ENCODE measurements at places on chromosomes 1 and 21.

GRCh38 chr1:211497489-211498045 lies 5.6 kb upstream of the RD3 start:
- no peak for DNase-seq

DNA sequence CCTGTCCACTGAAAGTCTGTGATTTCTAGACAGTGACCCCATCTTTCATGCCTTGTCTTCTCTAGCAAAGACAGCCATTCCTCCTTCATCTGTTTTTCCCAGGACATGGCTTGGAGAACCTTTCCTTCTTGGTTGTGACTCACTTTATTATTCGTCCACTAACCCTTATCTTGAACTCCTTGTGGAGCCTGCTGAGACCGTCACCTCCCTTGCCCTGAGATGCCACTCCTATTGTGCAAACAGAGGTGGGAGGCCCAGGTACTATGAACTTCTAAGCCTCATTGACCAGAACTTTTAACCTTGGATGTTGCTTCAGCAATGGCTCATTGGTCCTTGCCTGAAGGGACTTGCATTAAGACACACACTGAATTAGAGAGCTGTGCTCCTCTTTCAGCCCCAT lies 117.5 kb downstream of the FOXD2 start:
- DNase-seq = no peak

GRCh38 chr1:182716740-182717720 lies 32.6 kb upstream of the RGS8 start:
- no peak for DNase-seq

GRCh38 chr21:29186246-29186645 lies 55.8 kb downstream of the MAP3K7CL start:
- no peak for DNase-seq

DNA sequence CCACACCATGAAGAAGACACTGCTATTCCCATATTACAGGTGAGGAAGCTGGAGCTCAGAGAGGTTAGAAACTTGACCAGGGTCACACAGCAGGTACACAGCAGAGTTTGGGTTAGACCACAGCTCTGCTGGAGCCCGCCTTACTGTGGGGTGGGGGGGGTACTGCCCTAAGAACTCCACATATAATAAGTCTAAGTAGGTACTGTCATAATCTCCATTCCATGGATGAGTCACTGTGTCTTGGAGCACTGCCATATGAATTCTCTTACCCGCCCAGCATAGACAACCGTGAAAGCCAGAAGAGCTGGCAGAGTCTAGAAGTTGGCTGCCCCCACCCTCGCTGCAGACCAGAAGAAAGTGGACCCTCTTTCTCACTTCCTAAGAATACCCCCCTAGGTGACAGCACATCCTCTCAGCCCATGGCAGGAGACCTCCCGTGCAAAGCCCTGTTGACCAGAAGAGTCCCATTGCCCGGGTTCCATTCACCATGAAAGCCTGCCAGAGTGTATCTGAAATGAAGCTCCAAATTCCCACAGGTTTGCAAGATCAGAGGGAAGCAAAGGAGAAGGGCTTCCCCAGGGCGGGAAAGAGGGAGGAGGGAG lies 5.2 kb upstream of the PLA2G2D start:
- peak; percentile 83 for DNase-seq

DNA sequence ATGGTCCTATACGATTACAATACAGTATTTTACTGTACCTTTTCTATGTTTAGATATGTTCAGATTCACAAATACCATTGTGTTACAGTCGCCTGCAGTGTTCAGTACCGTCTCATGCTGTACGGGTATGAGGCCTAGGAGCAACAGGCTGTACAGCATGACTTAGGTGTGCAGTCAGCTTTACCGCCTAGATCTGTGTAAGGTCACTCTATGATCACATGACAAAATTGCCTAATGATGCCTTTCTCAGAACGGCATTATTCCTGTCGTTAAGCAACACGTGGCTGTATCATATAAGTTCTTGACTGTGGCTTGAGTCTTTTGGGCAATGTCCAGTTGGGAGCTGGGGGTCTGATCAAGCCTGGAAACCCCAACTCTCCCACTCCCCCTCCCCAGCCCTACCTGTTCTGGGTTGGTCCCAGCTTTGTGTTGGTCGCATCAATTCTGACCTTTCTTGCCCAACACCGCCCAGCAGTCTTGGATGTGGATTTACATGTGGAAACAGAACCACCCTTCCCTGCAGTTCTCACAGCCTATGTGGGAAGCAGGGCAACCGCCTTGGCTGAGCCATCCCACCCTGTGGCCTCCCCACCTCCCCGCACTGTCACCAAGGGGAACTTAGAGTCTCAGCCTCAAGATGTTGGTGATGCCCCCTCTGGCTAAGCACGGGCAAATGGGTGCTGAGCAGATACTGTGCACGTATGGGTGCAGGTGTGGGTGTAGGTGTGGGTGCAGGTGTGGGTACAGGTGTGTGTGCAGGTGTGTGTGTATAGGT lies 80.2 kb upstream of the ACTL8 start:
- no peak for DNase-seq

- DNase-seq = no peak
Observed at GRCh38 chr1:209617047-209617673, 33.6 kb downstream of the CAMK1G start.

DNA sequence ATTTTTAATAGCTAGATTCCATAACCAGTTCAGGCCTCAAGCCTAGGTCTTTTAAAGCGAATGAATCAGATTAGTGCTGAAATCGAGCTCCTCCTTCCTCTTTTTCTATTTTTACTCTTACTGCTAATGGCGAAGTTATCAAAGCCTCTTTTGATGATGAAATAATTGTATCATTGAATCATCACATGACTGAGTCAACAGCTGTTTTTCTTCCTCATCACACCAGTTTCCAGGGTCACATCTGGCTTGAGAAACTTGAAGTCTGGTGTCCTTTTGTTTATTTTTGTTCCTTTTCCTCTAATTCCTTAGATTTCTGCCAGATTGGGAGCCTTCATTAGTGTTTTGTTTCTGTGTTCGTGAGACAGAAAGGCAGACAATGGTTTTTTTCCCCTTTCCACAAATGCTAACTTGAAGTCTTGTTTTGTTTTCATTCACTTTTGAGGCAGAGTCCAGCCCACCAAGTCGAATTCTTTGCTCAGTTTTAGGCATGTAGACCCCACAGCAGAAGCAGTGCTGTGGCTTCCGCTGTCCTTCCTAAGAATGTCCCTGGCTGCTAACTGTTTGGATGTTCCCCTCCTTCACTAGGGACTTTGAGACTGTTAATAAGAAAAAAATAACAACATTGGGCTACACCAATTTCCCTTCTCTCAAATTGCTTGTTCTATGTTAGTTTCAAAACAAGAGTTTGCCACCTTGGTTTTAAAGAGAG lies 51.9 kb upstream of the FMOD start:
- DNase-seq = peak; percentile 12

- peak; percentile 68 for DNase-seq
Observed at GRCh38 chr1:170494369-170494768, 37.6 kb upstream of the GORAB start.

- DNase-seq = peak; percentile 10
Observed at GRCh38 chr1:15525050-15526020, 1.3 kb upstream of the DNAJC16 start.

- DNase-seq = no peak
Observed at GRCh38 chr1:59410457-59410856, 113.6 kb downstream of the FGGY start.

DNA sequence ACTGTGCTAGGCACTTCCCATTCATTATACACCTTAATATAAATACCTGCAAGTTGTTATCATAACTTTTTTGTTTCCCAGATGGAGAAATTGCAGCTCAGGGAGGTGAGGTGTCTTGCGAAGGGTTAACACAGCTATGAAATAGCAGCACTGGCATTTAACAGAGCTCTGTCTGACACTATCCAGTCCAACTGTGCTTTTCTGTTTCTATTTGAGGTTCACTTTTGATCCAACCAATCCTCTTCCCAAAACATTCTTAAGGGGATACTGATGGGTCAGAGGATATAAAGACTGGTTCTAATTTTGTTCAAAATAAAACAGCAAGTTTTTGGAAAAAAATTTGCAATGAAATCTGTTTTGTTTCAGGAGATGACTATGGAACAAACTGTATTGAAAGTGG lies 46.5 kb upstream of the C8B start:
- DNase-seq = no peak

- DNase-seq = peak; percentile 56
Observed at GRCh38 chr1:31181515-31182343, 58.0 kb downstream of the NKAIN1 start.

DNA sequence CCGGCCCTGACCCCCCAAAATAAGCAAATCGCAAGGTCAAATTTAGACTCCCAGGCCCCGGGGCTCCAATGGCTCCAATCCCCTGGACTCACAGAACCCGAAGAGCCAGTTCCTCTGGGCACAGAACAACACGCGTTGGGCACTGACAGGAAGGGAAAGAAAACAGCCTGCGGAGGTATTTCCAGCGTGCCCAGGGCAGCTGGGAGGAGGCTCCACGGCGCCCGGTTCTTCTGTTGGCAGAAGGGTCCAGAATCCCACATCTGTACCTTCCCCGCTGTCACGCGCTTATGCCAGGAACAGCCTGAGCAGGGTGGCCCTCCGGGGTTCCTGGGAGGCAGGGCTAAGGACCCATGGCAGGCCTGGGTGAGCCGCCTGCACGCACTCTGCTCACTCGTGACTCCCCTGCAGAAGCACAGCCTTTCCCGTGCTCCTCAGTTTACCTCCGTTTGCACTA lies 85.5 kb downstream of the RIPK4 start:
- DNase-seq = no peak

DNA sequence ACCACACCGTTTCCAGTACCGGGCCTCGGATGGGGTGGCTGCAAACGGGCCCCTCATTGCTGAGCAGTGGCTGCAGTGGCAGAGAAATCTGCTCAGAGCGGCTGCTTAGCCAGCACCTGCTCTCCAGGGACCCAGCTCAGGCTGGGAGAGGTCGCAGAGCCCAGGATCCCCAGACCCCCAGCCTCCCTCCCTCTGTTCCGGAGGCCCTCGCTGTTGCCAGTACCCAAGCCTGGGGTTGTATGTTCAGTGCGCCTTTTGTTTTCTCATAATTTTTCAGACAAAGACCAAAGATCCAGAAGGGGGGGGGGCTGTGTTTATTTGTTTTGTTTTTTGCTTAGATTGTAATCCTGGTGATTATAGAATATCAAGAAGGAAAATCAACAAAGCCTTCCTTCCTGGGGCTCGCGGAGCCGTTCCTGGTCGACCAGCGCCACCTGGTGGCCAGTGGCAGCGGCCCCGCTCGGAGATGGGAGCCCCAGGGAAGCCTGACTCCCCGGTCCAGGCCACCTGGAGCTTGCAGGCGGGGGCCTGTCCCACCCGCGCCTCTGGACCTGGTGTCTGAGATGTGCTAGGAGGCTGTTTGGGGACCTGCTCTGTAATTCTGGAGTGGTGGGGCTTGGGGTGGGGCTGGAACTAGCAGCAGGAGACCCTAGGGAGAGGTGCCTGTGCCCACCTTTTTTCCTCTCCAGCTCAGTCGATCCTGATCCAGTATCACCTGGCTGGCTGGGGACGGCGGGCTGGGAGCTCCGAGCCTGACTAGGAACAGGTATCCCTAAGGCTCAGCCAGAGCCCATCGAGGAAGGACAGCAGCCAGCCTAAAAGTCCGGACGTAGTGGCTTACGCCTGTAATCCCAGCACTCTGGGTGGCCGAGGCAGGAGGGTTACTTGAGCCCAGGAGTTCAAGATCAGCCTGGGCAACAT lies 123.9 kb upstream of the VAMP3 start:
- peak; percentile 80 for DNase-seq

DNA sequence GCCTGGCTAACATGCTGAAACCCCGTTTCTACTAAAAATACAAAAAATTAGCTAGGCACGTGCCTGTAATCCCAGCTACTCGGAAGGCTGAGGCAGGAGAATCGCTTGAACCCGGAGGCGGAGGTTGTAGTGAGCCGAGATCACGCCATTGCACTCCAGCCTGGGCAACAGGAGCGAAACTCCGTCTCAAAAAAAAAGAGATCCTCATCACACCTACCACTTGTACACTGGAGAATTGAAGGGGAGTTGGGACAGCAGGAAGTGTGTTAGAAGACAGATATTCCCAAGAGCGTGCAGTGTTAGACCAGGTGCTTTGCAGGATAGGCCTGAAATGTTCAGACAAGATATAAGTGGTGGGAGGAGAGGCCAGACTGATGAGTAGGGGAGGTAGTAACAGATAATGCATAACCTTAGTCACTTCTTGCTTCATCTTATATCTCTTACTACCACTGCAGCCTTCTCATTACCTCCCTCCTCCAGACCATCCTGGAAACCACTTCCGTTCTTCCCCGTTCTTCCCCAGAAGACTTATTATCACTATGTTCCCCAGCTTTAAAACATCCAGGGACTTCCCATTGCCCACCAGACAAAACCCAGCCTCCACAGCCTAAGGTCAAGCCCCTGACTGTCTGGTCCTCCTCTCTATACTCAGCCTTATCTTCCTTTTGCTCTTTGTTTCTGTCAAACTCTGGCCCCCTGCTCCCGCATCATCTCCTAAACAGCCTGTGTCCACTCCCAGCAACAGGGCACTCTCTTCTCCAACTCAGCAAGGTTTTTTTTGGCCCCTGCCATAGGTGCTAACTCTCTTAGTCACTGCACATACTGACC lies 21.3 kb downstream of the FAM20B start:
- DNase-seq = peak; percentile 47

DNA sequence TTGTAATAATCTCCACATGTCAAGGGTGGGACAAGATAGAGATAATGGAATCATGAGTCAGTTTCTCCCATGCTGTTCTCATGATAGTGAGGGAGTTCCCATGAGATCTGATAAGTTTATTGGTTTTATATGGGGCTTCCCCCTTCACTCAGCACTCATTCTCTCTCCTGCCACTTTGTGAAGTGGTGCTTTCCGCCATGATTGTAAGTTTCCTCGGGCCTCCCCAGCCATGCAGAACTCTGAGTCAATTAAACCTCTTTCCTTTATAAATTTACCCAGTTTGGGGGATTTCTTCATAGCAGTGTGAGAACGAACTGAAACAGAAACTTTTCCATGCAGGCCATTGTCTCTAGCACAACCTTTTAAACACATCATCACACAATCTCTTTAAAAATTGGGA lies 221.5 kb upstream of the BRINP3 start:
- DNase-seq = no peak

DNA sequence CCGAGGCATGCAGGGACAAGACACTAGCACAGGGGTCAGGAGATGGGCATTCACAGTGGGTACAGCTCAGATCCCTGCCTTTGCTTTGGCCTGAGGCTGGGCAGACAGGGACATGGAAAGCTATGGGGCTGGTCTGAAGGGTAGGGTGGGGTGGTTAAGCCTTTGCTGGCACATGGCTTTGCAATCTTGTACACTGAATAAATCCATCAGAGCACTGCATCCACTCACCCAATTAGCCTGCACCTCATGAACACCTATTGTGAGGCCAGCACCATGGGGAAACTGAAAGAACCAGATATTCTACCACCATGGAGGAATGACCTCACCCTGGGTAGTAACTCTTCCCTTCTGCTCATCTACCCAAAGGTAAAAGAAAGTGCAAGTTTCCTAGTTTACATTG lies 199.6 kb upstream of the LMO4 start:
- no peak for DNase-seq

DNA sequence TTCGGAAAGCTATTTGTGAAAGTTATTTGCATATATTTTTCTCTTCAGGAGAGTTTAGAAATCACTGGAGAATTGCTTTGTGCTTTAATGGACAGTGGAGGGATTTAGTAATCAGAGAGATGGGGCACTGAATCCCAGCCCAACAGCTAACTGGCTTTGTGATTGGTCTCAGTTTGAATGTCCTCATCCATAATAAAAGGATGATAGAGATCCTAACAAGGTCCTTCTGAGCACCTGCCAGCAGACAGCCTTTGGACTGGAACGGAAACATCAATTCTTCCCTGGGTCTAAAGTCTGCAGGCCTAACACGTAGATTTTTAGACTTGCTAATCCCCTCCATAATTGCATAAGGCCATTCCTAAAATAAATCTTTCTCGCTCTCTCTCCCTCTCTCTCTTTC lies 112.0 kb upstream of the ADAMTS5 start:
- DNase-seq = no peak

Measured in astrocyte of the hippocampus (primary cell).